Ecto neural progenitor cell (in vitro differentiated cells): ENCODE measurements at places on chromosomes 2 and 18.

- DNase-seq = no peak
These were observed 1867.4 kb downstream of the SUCLG1 start for GRCh38 chr2:82591718-82592117.

- DNase-seq = no peak
These were observed 268.0 kb downstream of the DYSF start for GRCh38 chr2:71721362-71721665.

GRCh38 chr2:234555616-234556249, 58.9 kb upstream of the ARL4C start:
- DNase-seq = no peak

GRCh38 chr18:11969904-11970835, 11.1 kb upstream of the IMPA2 start:
- no peak for DNase-seq

DNA sequence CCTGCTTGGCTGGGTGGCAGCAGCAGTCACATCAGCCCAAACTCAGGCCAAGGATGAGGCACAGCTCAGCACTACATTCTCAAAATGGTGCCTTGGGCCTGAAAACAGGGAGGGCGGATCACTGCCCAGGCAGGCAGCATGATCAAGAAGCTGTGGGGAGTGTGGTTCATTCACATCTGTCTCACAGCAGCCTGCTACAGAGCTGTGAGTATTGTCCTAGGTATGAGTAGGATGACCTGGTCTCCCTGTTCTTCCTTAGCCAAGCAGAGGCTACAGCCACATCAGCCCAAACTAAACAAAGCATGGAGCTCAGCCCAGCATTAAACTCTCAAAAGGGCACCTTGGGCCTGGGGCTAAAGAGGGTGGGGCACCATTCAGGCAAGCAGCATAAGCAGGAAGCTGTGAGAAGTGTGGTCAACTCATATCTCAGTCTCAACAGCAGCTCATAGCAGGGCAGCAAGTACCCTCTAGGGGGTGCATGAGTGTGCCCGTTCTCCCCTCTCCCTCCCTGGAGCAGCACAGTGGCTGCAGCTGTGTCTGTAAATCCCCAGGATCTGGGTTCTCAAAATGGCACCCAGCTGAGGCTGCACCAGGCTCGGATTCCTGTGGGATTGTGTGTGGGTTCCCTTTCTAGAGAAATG, 139.6 kb downstream of the TRABD2A start:
- peak; percentile 54 for DNase-seq

- no peak for DNase-seq
These were observed 269.4 kb upstream of the LRRTM1 start for GRCh38 chr2:80573950-80574349.

GRCh38 chr2:236997069-236997715, 88.5 kb upstream of the COPS8 start:
- no peak for DNase-seq

GRCh38 chr2:38708900-38709566, 42.1 kb downstream of the SRSF7 start:
- no peak for DNase-seq

- no peak for DNase-seq
These were observed 118.6 kb downstream of the MBP start for GRCh38 chr18:77013811-77014521.

- no peak for DNase-seq
These were observed 814 bp upstream of the RAB1A start for GRCh38 chr2:65130664-65131175.

- no peak for DNase-seq
These were observed 113.6 kb downstream of the FMNL2 start for GRCh38 chr2:152448606-152449005.

GRCh38 chr18:29979881-29980280, 1062.7 kb downstream of the DSC3 start:
- DNase-seq = no peak

DNA sequence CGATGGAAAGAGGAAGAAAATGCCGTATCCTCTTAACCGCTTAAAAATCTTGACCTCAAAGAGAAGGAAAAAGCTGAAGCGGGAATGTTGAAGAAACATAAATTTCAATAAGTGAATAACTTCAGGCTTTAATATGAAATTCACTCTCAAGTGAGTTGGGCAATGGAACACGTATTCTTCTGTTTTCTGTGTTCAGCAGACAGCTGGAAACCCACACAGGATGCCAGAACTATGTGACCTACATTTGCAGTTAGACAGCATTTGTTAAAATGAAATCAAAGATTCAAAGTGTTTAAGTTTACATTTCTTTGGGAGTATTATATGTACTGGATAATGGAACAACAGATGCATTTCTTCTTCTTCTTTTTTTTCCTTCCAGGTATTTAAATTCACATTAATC, 80.5 kb upstream of the SPATS2L start:
- no peak for DNase-seq

- DNase-seq = no peak
These were observed 43.7 kb upstream of the NCK2 start for GRCh38 chr2:105701042-105701441.

GRCh38 chr2:11389551-11390398, 45.3 kb upstream of the ROCK2 start:
- no peak for DNase-seq

DNA sequence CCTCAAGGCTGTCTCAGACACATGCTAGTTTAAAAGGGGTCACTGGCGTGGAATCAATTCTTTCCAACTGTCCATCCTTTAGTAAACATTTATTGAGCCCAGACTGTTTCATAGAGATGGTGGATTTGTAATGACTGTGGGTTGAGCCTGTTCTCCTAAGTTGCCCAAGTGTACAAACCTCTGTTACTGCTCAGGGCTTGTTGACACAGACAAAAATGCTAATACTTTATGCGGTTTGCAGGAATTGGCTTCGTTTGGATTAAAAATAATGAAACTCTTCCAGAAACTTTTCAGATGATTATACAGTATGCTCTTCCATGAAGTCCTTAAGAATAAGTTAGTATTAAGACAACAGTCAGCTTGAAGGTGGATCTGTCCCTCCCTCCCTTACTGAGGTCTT, 83.6 kb upstream of the MGAT5 start:
- no peak for DNase-seq

DNA sequence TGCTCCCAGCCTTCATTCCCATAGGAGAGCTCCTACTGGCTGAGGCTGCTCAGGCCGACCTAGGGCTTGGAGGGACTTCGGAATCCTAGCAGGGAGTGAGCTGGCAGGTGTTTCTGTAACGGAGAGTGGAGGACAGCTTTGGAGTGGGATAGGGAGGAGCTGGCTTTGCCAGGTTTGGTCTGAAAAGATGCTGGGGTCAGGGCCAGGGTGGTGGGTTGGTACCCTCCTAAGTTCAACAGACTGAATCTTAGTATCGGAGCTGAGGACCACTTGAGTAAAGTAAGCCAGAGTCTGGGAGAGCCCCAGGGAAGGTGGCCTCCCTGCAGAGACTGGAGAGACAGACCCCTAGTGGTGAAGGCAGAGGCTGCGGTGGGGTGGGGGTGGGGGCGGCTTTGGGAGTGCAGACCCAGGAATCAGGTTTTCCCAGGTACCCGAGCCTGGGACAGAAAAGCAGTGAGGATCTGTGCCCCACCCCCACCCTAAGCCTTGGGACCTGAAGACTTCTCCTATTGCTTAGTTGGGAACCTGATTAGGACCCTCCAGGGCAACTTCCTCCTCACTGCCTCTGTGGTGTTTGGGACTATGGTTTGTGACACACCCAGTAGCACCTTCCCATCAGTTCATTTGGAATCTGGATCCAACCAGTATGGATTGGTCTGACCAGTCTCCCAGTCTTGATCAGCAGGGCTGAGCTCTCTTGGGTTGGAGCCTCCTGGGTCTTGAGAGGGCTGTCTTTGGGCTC, 3.0 kb downstream of the CNNM4 start:
- peak; percentile 65 for DNase-seq

GRCh38 chr18:12882453-12883371, 1.3 kb downstream of the PTPN2 start:
- DNase-seq = no peak

DNA sequence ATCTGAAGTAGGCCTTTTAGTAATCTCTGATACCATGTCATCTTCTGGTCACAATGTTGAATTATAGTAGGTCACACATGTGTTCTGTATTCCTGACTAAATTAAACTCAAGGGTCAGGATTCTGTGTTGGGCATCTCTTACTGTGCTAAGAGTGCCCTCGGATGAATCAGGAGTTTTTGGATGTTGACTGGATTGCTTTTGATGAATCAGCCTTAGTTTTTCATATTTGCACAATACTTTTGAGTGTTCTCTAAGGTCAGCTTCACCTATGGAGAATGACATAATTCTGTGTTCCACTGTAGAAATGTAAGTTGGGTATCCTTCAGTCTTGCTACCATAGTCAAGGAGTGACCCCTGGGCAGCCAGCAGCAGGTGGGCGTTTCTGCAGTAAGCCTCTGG, 190.1 kb downstream of the PTPRM start:
- DNase-seq = no peak

DNA sequence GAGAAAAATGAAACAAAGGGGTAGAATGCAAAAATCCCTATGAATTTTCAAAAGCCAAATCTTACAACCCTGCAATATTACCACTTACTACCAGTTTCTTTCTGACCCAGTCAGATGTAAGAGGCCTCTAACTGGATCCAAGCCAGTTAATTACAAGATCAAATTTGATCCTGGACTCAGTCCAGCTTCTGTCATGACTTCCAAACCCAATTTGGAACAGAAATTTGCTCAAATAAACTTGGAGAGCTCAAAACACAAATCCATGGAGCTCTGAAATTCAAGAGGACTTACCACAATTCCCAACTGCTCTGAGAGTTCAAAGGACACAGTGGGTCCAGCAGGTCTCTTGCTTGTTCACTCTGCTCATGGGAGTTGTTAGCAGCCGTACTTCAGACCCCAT, 1271.7 kb upstream of the SLC39A10 start:
- DNase-seq = no peak

DNA sequence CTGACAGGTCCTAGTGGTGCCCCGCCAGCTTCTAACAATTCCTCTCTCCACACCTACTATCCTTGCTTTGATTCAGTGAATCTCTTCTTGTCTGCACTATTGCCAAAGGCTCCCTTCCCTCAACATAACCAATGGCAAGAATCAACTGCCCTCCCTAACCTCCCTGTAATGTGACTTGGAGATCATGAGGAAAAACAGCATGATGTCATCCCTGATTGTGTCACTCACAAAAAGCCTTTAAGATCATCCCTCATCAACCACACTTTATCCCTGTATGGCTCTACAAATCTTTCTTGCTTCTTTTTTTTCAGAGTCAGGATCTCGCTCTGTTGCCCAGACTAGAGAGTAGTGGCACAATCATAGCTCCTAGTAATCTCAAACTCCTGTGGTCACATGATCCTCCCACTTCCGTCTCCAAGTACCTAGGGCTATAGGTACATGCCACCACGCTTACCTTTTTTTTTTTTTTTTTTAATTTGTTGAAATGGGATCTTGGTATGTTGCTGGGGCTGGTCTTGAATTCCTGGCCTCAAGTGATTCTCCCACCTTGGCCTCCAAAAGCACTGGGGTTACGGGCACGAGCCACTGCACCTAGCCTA, 19.7 kb downstream of the SAP130 start:
- DNase-seq = no peak

- no peak for DNase-seq
These were observed 50.3 kb upstream of the UGP2 start for GRCh38 chr2:63791387-63791786.

- no peak for DNase-seq
These were observed 280.2 kb upstream of the SOX11 start for GRCh38 chr2:5412001-5412400.

DNA sequence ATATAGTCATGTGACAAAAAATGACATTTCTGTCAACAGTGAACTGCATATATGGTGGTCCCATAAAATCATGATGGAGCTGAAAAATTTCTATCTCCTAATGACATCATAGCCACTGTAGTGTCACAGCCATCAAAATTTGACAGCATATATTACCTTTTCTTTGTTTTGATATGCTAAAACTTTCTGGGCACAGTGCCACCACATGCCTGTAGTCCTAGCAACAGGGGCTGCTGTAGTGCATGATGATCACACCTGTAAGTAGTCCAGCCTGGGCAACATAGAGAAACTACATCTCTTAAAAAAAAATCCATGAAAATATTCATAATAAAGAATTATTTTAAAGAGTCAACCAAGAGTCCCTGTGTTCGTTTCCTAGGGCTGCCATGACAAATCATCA, 155.5 kb upstream of the SERTAD2 start:
- no peak for DNase-seq

- DNase-seq = no peak
These were observed 81.6 kb downstream of the HS6ST1 start for GRCh38 chr2:128237081-128237534.

DNA sequence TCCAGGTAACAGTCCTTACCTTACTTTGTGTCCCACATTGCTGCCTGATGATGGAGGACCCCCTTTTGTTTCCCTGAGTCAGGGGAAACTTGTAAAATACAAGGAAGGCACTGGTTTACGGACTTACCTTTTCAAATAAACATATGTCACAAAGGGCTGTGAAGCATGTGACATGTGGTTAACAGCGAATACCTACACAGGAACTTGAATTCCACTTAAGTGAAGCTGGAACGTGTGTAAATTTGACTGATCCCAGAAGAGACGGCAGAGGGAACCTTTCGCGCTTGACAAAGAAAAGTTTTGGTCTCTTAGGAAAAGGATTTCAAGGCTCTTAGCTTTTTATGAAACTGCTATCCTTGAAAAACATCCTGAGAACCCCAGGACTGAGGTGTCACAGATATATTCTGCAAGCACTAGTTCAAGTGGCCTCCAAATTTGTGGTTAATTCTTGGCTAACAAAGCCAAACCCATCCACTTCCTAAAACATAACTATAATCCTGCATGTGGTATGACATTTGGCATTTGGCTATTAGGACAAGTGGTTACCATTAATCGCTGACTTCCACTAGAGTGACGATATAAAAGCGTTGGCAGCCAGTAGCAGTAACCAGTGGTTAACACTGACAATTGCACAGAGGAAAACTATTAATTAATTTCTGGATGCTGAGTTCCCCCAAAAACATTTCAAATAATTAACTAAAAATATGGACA, 55.6 kb downstream of the ITGB6 start:
- no peak for DNase-seq

DNA sequence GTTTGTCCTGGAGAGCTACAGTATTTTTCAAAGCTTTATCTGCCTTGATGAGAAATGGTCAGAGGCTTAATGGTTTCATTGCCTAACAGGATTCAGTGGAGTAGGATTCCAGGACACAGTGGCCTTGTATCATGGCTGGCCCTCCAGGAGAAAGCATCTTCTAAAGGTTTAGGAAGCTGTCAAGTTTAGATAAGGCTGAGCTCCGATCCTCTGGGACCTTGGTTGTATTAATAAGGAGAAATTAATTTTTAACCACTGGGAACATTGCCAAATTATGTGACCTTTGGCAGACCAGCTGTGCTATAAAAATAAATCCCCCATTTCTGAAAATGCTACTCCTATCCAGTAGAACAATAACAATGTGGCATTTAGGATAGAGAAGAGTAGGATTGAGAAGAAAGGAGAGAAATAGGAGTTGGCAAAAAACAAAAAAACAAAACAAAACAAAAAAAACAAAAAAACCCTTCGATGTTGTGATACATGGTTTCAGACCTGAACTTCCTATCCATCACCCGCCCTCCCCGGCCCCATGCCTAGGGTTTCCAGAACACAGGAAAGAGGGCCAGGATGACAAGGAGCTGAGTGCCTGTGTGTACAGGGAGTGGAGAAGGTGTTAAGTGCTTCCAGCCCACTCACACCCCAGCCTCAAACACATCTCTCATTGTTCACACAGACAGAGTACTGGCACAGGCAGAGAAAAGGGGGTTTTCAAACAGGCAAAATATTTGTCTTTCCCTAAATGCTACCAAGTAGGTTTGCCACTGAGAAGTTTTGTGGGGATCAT, 6.3 kb downstream of the NRP2 start:
- DNase-seq = no peak
